Esophagus squamous epithelium (tissue), 5 donors: ENCODE measurements at places on chromosomes 7 and 10.

- DNase-seq, result no peak
Measured at GRCh38 chr7:2373124-2373556, 18.5 kb downstream of the EIF3B start.

- DNase-seq, result no peak
Measured at GRCh38 chr7:1978656-1979590, 253.8 kb downstream of the MAD1L1 start.

DNA sequence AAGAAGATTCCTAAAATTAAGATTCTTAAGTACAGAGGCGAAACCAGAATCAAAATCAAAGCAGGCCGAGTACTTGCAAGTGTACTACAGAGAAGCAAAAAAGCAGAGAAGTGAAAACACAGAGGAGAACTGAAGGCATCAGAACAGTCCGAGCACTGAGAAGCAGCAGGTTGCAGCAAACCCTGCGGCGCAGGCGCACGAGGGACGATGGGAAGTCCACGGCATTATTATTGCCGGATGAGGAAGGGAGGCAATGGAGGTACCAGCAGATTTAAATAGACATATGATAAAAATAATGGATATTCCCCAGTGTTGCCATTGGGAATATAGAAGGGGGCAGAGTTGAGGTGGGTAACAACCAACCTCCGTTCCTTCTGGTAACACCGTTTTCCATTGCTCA lies 7.2 kb upstream of the SPAM1 start:
- no peak for DNase-seq

DNA sequence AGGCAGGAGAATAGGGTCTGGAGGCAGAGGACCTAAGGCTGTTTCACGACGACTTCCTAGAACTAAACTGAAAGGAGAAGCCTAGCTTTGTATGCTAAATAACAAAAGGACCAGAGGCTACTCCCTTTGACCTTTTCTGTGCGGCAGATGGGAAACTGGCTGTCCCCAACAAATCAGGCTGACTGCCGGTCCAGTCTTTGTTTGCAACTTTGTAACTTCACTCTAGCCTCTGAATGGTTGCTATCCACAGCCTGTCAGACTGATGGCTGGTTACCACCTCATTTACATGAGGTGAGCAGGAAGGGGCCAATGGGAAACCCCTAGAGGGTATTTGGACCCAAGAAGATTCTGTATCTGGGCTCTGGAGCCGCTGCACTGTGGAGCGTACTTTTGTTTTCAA lies 132.6 kb upstream of the SHH start:
- no peak for DNase-seq

- no peak for DNase-seq
Measured at GRCh38 chr7:38300175-38300574, 26.7 kb upstream of the TARP start.

DNA sequence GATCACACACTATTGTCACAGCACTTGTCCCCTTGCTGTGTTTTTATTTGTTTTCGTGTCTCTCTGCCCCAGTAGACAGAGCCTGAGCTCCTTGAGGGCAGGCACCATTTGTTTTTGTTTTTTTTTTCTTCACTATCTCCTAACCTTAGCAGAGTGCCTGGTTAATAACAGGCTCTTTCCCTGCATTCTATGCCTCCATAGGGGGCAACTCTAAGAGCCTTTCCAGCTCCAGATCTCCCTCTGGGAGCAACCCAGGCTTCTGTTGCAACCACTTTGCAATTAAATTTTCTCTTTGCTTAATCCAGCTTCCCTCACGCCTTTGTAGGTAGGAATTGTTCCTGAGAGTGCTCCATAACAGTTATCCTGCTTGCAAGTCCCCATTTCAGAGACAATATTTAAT lies 148.4 kb downstream of the PLXDC2 start:
- no peak for DNase-seq

GRCh38 chr7:14691034-14691433 lies 211.5 kb downstream of the DGKB start:
- no peak for DNase-seq

GRCh38 chr7:63998549-63998948 lies at the start of gene ZNF722:
ZNF722 (plus strand) TSS chr7:63998849; CDS start chr7:63998962, 113 bp downstream.
- DNase-seq, result no peak

DNA sequence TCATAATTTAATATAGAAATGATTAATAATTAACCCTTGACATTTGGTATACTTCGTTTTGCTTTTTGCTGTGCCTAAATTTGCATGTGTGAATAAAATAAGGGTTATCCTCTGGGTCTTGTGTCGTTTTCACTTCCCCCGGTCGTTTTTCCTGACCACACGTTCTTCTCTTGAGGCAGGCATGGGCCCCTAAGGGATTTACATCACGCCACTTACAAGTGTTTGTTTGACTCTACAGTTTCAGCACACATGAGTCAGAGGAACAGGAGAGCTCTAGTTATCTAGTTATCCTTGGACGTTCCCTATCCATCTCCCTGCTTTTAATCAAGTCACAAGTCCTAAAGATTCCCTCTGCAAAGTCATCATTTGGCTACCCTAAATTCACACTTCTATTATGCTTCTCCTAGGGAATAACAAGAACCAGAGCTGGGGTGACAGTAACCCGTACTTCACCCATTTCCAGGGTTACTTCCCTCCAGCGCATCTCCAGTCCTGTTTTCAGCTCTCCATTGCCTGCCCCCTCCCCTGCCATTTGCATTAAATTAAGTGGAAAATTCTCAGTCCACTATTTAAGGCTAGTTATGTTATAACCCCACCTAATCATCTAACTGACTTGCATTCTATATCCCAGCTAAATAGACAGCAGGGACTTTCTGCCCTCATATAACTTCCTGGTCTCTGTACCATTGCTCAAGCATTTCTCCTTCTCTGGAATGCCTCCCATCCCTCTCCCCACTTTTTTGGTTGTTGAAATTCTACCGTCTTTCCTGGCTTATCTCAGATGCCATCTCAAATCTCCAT lies 206.9 kb downstream of the PTEN start:
- no peak for DNase-seq

DNA sequence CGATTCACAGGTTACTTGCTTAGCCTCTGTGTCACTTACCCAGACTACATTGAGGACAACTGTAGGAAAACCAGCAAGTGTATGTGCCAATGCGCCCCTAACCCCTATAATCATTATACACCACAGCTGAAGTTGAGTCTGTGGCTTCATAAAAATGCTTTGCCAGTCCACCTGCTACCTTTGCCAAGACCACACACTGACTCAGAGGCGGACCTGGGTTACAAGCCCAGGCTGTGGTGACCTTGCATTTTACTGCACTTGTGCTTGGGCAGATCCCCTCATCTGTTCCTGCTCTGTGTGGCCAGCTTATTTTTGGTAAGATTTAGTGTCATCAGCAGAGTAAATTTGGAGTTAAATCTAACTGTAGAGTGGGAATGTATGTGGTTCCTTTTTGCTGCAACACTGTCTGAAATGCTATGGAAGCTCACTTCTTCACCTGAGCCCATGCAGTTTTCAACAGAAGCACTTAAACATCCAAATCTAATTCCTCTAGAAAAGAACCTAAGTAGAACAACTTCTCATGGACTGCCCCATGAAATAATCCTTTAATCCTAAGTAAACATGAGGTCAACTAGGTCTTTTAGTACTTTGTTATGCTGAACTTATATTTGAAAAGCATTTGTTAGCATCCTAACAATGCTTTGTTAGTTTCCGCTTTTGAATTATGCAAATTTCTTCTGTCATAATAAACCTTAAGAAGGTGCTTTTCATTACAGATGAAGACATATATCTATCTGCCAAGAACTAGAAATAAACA lies 96.2 kb upstream of the AMPH start:
- DNase-seq, result no peak

DNA sequence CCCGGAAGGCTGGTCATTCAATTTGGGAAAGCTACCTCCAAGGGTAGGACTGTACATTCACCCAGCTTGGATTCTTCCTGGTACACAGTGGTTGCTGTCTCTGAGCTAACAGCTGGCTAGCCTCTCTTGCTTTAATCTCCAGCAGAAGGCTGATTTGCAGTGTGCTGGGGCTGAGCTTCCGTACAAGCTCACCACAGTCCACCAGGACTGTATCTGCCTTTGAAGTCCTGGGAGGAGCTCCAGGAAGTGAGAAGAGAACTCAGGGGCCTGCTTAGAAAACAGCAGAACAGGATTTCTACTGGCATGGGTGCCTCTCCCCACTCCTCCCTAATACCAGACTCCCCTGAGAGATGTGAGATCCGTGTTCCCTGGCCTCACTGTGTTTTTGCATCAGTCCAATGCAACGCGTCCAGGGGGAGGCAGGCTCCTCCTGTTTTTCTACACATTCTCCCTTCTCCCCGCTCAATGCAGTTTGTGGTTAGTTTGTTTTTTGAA lies 6.6 kb downstream of the AFAP1L2 start:
- DNase-seq, result no peak

- no peak for DNase-seq
Measured at GRCh38 chr7:131370523-131370968, 42.9 kb downstream of the MKLN1 start.

DNA sequence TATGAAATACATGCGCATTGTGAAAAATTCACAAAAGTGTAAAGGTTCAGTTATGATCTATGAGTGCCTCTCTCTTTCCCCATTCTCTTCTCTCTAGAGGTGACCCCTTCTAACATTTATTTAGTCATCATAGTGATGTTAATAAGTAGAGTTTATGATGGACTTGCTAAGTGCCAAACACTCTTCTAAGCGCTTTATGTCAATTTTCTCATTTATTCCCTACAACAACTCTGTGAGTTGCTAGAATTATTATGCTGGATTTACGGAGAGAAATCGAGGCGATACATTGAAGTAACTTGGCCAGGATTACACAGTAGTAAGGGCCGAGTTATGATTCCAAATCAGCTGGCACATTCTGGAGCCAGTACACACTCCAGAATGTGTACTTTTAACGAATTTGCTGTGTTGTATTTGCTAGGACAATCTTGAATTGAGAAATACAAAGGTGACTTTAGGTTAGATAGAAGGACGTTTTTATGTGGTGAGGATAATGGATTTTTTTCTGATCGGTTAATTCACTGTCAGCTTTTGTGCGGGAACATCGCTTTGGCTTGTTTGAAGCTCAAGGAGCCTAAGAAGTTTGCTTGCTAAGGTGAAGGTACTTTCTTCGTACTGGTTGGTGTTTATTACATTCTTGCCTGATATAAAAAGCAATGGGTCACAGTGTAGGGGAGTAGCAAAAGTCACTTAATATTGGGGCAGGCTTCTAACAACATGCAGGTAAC lies 1.4 kb downstream of the ATRNL1 start:
- no peak for DNase-seq

- no peak for DNase-seq
Measured at GRCh38 chr10:15324611-15325010, 46.5 kb downstream of the FAM171A1 start.

GRCh38 chr10:91796331-91797047 lies 1.7 kb upstream of the TNKS2 start:
- no peak for DNase-seq

DNA sequence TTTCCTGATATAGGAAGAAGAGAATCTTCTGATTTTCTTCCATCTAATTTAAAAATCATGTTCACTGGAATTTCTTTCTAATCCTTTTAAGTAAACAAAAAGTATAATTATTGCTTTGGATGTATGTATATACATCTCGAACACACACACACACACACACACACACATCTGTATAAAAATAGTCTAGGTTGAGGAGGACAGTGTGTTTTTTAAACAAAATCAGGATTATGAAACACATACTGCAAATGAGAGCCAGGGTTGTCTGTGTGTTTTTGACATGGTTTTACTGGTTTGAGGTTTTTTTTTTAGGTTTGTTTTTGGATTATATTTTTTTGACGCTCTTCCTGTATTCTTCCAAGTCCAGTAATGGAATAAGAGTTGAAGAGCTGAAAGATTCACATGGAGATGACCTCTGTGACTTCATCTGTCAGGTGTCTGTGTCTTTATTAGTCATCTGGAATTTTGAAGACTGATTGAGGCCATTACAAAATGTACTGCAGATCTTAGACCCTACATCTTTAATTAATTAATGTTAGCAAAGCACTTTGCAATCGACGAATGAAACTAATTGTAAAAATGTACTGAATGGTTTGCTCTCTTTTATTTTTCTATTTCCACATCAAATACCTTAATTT lies 237.1 kb downstream of the SUGCT start:
- DNase-seq, result no peak

DNA sequence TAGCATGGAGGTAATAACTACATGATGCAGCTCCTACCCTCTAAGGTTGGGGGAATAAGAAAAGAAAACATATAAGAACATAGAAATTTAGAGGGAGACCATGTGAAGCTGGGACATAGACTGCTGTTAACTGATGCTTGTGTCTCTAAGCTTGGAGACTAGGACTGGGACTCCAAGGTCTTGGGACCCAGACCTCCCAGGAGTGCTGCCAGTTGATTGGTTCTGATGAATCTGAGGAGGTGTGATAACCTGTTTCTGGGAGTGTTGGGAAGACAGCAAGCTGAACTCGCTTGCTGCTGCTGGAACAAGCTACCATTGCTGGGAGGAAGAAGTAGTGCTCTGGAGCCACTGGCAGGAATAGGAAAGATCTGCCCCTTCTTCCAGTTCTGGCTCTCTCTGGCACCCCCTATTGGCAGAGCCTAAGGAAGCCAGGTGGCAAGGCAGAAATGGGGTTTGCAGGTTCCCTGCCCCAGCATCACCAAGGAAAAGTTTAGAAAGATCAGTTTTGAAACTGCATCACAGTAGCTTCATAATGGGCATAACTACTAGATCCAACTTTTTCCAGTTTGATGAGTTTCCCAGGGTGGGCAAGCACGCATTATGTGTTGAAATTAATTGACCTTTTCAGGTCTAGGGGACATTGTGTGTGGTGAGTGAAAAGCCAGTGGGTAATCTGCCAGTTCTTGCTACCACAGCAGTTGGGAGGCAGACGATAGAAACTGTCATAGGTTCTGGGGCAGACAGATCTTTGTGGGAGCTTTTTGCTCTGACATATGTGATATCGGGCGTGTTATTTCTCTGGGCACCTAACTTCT lies 140.7 kb downstream of the SND1 start:
- DNase-seq, result no peak

DNA sequence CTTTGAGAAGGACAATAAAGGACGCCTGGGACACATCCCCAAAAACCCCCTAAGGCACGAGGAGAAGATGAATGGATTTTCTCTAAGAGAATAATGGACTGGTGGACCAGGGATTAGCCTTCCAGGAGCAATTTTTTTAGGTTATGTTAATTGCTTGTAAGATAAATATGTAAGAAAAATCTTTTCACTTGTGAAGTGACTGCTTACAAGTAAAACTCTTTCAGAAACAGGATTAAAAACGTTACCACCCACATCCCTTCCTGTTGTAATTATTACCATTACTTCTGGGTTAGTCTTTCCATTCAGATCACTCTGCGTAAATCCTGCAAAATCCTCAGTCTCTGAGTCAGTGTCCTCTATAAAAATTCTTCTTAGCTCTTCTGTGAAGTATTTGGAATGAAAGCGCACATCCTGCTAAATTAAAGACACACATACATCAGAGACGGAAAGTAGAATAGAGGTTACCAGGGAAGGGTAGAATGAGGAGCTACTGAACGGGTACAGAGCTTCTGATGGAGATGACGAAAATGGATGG lies 34.3 kb downstream of the CDCA7L start:
- no peak for DNase-seq

GRCh38 chr10:77702166-77702565 lies 64.6 kb upstream of the KCNMA1 start:
- DNase-seq, result no peak

- DNase-seq, result no peak
Measured at GRCh38 chr10:47372726-47373125, 11.4 kb downstream of the ZNF488 start.

- no peak for DNase-seq
Measured at GRCh38 chr7:125057963-125058362, 128.3 kb upstream of the POT1 start.
